ENCODE measurements at places on chromosomes 5 and 9.

- DNase-seq = no peak
These were observed 654 bp upstream of the TUT7 start for GRCh38 chr9:86354818-86355309.

DNA sequence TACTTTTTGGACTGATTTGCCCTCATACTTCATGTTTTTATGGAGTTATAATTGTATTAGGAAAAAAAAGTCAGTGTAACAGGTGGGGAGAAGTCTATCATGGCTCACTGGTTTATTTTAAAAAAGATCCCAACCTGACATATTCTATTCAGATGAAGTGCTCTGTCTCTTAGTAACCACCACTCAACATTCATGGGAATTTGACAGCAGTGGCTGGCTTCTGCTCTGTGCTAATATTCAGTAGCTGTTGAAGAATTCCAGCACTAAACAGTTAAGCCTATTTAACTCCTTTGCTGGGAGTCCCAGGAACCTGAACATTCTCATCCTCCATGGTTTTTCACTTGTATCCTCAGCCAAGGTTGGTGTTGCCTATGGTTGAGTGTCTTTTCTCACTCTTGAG, 23.1 kb downstream of the CMYA5 start:
- DNase-seq = no peak

- no peak for DNase-seq
These were observed 6.7 kb downstream of the PRRC2B start for GRCh38 chr9:131400627-131401026.

GRCh38 chr5:14035859-14036503, 91.5 kb upstream of the DNAH5 start:
- no peak for DNase-seq

- DNase-seq = peak; percentile 39
These were observed 495 bp downstream of the OSTF1 start for GRCh38 chr9:75088646-75089372.

GRCh38 chr5:54021431-54022164, 288.8 kb downstream of the ARL15 start:
- no peak for DNase-seq

DNA sequence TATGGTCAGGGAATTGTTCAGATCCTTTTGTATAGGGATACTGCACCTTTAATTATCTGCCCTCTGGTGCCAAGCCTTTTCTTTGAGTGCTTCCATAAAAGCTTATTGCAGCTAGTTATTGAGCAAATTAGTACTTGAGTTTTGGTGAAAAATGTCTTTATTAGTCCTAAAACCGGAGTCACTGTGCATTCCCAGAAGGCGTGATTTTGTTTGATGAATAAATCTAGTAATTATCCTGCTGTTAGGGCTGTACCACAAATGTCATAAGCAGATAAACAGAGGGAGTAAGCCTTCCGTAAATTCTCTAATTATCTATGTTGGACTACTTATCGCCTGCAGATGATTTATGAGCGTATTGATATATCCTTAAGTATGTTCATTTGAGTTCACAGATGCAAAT, 620.7 kb upstream of the ARRDC3 start:
- no peak for DNase-seq

GRCh38 chr5:178346607-178347334, 114.2 kb upstream of the PHYKPL start:
- DNase-seq = peak; percentile 43

- no peak for DNase-seq
These were observed 220.1 kb downstream of the PRR16 start for GRCh38 chr5:120684213-120684612.
